ENCODE measurements at places on chromosomes 4 and X.

GRCh38 chr4:105140684-105141490, 5.8 kb upstream of the TET2 start:
- no peak for DNase-seq

DNA sequence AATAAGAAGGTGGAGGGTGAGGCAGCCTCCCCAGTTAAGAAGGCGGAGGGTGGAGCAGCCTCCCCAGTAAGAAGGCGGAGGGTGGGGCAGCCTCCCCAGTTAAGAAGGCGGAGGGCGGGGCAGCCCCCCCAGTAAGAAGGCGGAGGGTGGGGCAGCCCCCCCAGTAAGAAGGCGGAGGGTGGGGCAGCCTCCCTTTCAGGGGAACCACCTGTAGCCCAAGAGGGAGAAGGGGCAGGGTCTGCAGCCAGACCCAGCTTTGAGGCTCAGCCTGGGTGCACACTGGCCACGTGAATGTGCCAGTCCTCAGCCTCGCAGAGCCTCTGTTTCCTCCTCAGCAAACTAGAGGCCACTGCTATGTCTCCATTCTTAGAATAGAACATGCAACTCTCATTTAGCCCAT, 52.6 kb downstream of the HMX1 start:
- no peak for DNase-seq

DNA sequence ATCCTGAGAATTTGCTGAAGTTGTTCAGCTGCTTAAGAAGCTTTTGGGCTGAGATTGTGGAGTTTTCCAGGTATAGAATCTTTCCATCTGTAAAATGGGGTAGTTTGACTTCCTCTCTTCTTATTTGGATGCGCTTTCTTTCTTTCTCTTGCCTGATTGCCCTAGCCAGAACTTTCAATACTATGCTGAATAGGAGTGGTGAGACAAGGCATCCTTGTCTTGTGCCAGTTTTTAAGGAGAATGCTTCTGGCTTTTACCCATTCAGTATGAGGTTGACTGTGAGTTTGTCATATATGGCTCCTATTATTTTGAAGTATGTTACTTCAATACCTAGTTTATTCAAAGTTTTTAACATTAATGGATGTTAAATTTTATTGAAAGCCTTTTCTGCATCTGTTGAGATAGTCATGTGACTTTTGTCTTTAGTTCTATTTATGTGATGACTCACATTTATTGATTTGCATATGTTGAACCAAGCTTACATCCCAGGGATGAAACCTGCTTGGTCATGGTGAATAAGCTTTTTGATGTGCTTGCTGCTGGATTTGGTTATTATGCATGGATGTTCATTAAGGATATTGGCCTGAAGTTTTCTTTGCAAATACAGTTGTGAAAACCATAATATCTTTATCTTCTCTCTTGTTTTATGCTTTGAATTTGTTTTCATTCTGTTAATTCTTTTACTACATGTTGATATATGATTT, 573.8 kb upstream of the NDST4 start:
- no peak for DNase-seq

- no peak for DNase-seq
These were observed 57.4 kb downstream of the VEGFC start for GRCh38 chr4:176735300-176735699.

DNA sequence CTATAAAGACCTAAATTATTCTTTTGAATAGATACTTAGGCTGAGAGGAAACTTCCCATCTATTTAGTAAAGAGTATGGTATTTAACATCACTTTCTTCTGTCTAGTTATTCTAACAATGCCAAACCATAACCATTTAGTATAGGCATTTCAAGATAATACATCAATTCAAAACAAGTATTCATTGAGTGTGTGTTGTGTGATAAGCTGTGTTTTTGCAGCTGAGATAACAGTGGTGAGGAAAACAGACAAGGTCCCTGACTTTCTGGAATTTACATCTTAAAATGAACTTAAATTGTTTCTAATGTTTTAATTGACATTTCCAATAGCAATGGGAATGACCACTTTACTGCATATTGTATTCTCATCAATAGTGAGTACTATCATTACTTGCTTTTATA, 22.4 kb upstream of the TSPAN5 start:
- DNase-seq = no peak

DNA sequence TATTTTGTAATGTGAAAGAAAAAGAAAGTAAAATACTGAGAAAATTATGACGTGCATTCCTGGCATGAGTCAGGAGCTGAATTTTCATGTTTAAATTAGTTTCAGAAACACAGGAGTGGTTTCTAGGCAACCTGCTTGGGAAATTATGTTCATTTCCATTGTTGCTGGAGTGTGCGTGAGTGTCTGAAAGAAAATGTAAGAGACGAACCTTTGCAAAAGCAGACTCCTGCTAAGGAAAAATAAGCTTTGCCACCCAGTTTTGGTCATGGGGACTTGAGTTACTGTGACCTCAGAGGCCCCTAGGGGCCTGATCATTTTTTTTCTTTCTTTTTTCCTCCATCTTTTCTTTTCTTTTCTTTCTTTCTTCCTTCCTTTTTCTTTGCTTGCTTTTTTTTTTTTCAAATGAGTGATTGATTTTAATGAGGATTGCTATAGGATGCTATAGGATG, 18.8 kb upstream of the CHRNA9 start:
- DNase-seq = no peak

- DNase-seq = no peak
These were observed 51.7 kb downstream of the ADGRG2 start for GRCh38 chrX:19070555-19070994.

DNA sequence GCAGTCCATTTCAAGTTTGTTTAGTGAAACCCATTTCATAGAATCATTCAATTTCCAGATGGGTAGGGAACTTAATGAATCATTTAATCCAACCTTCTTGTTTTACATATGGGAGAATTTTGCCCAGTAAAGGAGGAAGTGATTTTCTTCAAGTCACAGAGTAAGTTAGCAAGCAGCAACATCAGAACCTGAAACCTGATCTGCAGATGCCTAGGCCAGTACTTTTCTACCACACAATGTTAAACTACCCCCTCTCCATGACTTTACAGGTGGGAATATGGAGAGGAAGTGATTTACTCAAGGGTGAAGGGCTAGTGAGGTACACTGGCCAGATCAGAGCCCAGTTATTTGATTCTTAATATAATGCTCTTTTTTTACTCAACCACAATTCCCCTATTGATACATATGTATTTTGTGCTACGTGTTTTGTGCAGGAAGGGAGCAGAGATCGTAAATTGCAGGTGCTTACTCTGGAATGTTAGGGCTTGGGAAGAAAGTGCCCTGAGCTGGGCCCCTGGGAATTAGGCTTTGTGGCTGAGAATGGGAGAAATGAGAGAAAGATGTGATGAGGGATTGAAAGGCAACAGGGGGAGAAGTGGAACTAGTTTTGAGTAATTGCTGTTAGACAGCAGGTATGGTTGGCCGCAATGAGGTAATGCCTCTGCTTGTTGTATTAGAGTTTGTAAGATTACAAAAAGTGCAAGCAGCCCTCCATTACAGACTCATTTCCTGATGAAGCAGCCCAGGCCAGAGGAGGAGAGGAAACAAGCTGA, 6.8 kb downstream of the LHFPL1 start:
- no peak for DNase-seq

GRCh38 chr4:4492161-4492847, 49.5 kb downstream of the STX18 start:
- no peak for DNase-seq

GRCh38 chrX:98755912-98756311, 1654.2 kb downstream of the PCDH19 start:
- DNase-seq = no peak

DNA sequence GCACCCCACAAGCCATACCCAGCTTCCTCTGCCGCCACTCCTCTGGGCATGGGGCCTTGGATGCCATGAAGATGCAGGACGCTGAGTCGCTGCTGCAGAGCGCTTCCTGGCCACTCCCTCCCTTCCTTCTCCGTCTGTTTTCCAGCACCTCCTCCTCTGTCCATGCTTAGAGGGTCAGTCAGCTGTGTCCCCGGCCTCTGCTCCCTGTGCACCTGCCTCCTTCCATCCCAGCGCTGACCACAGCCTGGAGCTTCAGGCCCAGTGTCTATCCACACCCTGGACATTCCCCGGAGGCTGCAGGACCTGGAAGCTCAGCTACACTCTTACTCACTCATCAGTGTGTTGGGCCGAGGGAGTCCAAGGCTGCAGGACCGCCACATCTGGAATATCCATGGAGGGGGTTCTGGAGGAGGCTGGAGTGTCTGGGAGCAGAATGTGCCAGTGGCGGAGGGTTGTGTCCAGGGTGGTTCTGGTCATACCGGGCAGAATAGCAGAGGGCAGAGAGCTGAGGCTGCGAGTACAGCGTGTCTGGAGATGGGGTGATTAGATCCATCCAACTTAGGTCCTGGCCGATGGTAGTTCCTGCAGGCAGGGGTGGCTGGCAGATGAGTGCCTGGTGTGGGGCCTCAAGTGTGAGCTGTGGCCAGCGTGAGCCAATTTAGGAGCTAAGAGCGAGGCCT, 58.6 kb upstream of the ADRA2C start:
- DNase-seq = no peak

DNA sequence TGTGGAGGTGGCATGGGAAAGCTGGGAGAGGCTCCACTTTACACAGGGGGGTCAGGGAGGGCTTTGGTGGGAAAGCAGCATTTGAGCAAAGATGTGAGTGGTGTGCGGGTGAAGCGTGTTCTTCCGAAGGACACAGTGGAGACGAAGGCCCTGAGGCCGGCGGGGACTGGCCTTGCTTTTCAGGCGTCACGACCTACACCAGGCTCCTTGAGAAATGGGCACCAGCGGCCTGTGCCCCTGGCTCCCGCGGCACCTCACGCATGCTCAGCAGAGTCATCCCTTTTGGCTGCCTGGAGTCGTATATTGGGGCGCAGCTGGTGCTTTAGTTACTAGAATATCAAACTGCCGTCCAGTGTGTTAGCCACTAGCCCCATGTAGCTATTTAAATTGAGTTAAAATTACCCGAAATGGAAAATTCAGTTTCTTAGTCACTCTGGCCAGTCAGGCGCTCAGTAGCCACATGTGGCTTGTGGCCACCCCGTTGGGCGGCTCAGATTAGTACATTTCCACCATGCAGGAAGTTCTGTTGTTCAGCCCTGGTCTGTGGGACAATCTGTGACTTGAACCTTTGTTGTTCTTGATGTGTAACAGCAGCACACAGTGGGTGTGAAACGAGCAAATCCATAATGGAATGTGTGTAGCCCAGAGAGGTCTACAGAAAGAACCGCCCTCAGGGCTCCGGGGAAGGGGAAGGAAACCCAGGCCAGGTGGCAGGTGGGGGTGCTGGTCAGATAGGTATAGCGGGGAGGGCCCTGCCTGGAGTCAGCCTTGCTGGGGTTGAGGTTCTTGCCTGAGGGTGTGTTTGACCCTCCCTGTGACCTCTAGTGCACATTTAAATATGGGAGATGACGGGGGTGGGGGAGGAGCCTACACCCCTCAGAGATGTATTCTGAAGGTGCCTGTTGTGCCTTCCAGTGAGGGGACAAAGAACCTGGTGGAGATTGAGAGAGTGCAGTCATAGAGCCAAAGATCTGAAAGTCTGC, 30.4 kb downstream of the TBC1D14 start:
- DNase-seq = no peak

DNA sequence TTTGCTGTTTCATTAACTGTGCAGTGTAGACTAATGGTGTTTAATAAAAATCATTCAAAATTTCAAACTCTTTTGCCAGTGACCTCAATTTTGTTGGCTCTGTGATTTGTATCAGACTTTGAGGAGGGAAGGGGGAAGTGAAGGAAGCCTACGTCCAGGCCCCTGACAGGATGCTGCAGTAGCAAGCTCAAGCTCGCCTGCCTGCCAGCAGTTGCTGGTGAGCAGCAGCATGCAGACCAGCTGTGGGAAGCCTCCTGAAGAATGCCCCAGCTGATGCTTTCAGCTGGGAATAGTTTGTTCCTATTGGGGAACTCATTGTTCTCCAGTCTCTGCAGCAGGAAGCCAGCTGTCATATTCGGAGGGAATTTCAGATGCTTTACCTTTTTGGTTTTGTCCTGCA, 495.2 kb downstream of the AFF2 start:
- no peak for DNase-seq

- DNase-seq = no peak
These were observed 10.5 kb downstream of the CCDC160 start for GRCh38 chrX:134247492-134247891.

GRCh38 chr4:153451911-153452657, 14.1 kb upstream of the TMEM131L start:
- DNase-seq = no peak

DNA sequence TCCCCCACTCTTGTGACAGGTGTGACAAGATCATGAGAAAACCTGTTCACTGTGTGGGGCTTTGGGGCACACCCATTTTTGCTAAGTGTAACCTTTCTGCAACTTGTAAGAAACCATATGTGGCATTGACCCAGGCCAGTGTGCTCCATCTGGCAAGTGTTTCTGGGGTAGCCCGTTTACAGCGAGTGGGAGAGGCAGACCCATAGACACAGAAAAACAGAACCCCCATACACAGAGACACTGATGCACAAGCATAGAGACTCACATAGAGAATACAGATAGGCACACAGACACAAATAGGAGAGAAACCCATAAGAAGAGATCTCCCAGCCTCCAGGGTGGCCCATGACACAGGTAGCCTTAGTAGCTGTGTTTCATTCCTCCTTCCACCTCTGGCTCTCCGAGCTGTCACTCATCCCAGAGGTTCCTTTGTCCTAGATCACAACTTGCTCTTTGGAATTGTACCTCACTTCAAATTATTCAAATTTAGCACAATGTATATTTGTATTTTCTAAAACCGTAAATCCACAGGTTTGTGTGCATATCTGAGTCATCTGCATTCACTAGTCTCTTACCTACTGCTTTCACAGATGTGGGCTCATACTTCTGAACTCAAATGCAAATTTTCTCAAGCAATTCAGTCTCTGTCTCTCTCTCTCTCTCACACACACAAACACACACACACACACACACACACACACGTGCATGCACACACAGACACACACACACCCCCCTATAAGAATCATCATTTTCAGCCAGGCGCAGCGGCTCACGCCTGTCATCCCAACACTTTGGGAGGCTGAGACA, 114.4 kb downstream of the SH3KBP1 start:
- no peak for DNase-seq

- DNase-seq = no peak
These were observed 6.2 kb downstream of the FHDC1 start for GRCh38 chr4:152942346-152942745.

- no peak for DNase-seq
These were observed 39.0 kb downstream of the SLC10A7 start for GRCh38 chr4:146482788-146483187.

GRCh38 chr4:138749303-138749702, 266.3 kb upstream of the NOCT start:
- DNase-seq = no peak

GRCh38 chr4:2141762-2142451, 82.8 kb downstream of the NAT8L start:
- no peak for DNase-seq

DNA sequence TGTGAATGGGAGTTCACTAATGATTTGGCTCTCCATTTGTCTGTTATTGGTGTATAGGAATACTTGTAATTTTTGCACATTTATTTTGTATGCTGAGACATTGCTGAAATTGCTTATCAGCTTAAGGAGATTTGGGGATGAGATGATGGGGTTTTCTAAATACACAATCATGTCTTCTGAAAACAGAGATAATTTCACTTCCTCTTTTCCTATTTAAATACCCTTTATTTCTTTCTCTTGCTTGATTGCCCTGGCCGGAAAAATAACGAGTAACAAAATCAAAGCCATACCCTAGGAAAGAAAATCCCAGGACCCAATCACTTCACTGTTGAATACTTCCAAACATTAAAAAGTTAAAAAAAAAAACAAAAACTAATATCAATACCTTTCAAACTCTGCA, 67.7 kb upstream of the UGT2B4 start:
- no peak for DNase-seq
